ENCODE measurements at places on chromosomes 5 and 9.

GRCh38 chr9:123550012-123550411 lies 194.0 kb downstream of the CRB2 start:
- no peak for DNase-seq

DNA sequence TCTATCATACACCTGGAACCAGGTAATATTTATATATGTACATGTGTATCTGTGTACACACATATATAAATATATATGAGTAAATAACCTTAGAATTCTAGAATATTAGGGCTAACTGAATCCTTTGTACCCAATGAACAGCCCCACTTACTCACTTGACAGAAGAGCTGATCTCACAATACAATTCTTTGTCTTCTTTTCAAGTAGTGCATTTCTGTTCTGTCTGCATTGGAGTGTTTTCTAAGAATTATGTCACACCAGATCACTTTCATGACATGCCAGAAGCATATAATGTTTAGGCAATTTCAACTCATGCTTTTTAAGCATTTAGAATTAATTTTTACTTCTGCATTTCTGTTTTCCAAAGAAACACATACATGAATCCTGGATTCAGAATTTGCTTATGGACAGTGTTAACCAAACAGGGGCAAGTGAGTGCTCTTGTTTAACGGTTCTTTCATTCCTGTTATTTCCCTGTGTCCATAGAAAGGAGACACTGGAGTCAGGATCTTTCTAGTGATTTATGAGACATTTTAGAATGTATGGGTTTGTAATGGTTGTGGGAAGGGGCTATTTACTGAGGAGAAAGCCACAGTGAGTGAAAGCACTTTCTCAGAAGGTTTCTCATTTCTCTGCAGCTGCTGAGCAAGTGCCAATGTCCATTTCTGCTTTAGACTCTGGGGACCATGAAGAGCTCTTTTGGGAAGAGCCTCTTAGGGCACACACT lies 123.2 kb downstream of the RMI1 start:
- DNase-seq = no peak

DNA sequence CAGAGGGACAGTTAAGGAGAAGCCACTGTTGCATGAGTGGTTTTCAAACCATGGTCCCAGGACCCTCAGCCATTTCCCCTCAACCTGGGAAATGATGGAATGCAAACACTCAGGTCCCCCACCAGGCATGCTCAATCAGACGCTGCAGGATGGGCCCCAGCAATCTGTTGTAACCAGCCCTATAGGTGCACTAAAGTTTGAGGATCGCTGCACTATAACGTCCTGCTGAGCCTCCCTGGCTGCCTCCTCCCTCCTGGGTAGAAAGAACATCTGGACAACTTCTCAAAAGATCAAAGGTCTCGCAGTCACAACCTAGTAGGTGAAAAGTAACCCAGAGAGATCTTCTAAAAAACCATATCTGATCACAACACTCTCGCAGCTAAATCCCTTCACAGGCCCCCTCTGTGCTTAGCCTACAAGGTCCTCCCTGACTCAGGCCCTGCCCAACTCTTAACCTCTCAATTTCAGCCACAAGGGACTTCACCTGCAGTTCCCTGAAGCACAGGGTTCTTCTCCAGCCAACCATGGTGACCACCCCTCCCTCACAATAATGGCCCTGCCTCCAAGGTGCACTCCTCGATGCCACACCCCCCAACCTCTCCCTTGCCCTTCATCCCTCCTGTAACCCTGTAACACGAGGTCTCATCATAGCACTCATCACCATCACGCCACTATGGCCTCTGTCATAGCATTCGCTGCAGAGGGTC lies 3.5 kb downstream of the SHB start:
- DNase-seq = no peak

DNA sequence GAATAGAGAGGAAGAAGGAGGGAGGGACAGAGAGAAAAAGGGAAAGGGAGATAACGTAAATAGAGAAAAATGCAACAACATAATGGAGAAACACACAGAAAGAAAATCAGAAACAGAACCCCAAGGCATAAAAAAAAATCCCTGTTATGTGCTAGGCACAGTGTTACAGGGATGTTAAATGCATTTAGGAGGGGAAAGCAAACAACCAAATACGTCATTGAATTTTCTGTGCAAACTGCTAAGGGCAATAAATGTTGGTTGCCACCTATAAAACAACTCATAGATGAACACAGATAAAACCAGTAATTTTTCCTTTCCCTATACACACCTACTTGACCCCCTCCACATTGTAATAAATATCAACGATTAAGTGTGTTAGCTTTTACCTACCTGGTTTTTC lies 51.3 kb upstream of the ASTN2 start:
- DNase-seq = no peak

GRCh38 chr9:14383773-14384172 lies 69.8 kb upstream of the NFIB start:
- no peak for DNase-seq

- DNase-seq = no peak
Measured at GRCh38 chr9:137485343-137486140, 26.4 kb upstream of the NSMF start.
